ENCODE measurements at places on chromosomes 1 and 21.

DNA sequence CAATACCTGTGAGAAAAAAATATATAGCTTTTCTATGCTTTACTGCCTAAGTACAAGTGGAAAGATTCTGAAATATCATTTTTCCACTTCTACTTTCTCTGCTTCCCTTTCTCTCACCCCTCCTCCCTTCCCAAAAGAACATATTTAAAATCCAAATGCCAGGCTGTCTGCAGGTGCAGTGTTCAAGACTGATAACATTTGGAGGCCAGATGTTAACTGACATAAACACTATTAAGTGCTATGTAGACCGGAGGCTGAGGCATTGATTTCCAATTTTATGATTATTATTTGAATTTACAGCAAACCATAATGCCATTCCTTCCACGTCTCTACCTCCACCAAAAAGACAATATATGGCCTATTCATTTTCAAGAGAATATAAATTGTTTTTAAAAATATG is 296.9 kb upstream of the SGIP1 start:
- no peak for DNase-seq

DNA sequence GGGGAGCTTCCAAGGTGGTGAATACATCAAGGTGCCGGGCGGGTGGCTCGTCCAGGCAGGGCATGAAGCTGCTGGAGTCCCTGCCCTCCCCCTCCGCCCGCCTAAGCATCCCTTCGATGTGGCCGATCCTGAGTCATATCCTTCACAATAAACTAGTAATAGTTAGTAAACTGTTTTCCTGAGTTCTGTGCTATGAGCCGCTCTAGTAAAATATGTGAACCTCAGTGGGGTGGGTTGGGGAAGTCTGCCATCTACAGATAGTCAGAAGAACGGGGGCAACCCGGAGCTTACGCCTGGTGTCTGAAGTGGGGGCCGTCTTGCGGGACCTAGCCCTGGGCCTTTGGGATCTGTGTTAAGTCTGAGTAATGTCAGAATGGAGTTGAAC is 21.6 kb downstream of the C2CD2 start:
- no peak for DNase-seq

DNA sequence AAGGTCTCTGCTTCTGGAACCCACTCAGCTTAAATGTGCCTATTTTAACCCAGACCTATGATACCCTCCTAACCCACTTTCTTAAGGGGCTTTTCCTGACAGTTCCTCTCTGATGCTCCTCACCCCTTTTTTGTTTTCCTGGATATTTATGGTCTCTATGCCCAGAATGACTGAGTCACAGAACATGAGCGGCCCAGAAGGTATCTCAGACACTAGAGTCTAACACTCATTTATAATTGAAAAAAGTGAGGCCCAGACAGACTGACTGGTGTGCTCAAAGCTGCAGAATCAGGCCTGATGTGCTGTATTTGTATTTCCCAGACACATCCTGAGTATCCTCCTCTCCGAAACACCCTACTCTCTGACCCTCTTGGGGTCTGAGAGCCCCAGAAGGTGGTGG is 44.0 kb downstream of the LRRC71 start:
- no peak for DNase-seq

DNA sequence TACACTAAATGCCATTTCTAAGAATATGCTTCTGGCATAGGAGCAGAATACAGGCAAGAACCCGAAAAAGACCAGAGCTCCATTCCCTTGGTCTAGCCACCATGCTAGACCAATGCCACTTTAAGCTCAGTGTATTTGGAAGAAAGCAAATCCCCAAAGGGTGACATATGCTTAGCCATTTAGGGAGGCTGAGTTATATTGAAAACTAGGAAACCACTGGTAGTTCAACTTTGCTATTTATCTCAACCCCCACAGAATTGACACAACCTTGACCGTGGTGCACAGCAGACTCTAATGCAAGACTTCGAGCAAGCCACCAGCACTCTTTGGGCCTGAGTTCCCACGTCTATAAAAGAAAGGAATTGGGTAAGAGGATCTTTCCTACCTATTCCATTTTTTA is 167.9 kb downstream of the ADSS2 start:
- DNase-seq, result no peak

DNA sequence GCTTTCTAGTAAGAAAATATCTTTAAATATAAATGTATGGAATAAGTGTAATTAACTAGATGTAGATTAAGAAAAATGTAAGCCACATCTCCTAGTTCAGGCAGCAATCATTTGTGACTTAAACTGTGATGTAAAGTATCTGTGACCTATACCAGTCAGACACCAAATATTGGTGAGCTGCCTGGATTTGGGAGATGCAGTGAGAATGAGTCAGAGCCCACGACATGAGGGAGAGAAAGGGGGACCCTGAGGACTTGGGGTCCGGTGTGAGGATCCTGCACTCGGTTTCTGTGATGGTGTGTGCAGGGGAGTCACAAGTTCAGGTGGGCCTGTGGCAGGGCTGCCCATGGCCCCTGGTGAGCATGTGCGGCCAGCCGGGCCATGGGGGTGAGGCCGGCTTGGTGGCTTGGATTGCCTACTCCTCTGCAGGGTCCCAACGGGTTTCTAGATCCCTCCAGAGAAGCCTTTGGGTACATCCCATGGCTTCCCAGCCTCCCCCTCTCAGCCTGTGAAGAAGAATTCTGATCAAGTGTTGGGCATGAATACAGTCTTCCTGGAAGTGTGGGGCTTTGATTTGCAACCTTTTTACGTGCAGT is 19.0 kb upstream of the ABCG1 start:
- no peak for DNase-seq

DNA sequence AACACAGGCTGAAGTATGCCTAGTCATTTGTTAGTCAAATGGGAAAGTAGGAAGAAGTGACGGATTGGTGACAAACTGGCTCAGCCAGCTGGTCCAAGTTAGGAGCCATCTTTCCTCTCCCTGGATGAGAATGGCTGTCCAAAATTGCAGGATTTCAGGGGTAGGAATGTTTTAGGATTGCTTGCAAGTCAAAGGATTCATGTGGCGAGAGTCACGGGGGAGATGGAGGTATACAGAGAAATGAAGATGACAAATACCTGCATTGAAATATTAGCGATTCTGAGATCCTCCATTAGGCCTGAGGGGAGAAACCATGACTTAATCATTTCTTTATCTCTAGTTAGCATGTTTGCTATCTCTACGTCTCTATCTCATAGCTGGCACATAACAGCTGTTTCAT is 41.8 kb upstream of the PIGC start:
- no peak for DNase-seq

DNA sequence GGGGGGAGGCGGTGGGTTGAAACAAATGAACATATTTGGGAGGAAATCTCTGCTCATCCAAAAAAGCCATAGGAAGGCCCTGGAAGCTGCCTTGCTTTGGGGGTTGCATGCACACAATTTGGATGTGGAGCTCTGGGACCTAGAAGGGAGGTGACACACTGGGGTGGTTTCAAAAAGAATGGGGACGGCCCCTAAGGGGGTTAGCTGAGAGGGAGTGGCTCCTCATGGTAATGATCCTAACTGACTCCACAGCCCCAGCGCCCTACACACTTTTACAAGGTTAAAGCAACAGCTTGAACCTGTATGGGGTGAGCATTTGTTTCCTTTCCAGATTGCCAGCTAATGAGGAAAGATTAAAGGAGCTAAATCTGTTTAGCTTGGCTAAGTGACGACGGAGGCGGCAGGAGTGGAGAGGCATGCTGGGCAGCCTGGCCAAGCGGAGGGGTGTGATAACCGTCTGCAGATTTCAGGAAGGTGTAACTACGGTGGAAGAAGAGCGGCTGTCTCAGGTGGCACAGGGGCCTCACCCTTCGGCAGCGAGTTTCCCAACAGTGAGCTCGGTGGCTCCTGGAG is 107.3 kb downstream of the RNF220 start:
- no peak for DNase-seq

DNA sequence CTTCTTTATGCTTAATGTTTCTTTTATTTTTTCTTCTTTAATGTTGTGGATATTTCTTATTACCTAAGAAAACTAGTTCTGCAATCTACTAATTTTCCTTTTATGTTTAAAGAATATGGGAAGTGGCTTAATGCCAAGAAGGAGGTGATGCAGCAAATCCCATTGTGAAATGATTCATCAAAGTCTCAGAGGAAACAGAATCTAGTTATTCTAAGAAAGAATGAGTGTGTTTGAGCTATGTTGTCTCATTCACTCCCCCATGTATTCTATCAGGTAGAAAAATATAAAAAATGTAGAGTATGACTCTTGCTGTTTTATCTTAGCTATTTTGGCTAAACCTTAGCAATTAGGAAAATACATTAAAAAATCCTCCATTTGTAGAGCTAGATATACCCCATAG is 659.9 kb upstream of the RGS18 start:
- no peak for DNase-seq

DNA sequence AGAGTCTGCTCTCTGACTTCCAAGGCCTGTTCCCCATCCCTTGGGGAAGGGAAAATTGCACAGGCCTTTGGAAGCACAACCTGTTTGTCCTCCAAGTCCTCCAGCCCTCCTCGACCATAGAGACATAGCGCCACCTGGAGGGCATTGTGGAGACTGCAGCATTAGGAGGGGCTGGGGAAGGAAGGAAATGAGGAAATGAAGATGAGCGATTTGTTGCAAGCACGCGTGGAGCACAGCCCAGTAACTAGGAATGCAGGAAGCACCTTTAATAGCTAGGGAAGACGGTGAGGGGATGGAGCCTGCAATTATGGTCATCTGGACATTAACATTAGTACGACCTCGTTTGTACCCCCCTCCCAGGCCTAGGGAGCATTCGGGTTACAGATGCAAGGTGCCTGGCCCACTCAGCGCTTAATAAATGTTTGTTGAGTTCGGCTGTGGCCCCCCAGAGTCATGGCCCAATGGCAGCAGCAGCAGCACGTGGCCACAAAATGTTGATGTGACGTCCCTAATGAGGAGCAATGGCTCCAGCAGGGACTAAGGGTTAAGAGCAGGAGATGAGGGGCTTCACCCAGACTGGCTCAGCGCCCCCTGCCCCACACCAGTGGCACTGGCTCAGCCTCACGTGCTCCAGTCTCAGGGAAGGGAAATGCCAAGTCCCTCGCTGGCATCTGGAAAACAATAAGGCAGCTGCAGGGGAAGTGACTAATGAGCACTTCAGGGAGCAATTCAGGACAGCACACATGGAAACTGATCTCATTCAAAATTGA is 8.0 kb upstream of the CAMK2N1 start:
- peak; percentile 70 for DNase-seq

GRCh38 chr1:23475134-23475628 is 8.8 kb downstream of the ASAP3 start:
- DNase-seq, result no peak

DNA sequence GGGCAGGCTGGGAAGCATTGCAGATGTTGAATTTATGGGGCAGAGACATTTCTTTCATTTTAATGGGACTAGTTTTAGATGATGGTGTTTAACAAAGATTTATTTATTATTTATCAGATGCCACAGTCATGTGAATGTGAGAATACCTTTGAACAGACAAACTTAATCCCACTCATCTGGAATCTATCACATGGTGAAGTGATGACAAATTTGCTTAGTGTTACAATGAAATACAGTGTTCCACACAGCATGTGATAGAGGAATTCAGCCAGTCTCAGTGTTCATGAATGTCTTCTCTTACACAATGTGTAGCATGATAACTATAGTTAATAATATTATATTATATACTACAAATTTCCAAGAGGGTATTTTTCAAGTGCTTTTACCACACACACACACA is 1361.7 kb upstream of the B3GALT2 start:
- no peak for DNase-seq

DNA sequence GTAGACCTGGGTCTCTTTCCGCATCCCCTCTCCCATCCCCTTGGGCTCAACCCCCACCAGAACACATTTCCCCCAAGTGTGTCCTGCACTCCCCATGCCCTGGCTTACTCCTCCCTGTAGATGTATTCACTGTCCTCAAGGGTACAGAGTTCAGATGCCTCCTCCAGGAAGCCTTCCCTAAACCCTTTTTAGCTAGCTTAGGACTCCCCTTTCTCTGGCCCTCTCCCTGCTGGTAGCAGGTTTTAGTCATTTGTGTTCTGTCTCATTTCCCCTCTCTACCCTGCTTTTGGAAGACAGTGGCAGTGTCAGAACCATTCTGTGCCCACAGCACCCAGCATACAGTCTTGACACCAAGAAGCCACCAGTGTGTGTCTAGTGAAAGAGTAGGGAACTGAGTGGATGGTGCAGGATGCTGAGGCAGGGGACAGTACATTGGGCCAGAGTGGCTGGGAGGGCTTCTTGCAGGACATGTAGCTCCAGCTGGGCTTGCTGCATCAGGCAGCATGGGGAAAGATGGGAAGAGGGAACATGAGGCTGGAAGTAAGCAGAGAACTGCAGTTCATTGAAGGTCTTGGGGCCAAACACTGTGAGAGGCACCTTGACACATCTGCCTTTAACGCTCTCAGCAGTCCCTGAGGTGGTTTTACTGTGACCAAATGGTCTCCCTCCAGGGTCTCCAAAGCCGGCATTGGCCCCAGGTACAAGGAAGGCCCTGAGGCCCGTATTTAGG is 2.5 kb downstream of the FOXO6 start:
- DNase-seq, result no peak

DNA sequence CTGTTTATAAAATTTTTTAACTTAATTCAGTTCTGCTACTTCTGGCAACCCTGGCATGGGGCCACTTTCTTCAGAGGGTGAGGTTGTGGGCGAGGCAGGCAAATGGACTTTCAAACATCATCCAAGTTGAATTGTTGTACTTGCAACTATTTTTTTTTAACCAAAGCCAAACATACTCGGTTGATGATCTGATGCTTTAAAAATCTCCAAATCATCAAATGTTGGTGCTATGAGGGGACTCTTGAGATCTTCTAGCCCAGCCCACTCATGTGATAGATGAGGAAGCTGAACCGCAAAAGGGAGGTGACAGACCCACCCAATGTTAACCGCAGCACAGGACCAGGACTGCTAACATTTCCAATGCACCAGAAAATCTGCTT is 6.7 kb downstream of the SLC1A7 start:
- DNase-seq, result no peak

DNA sequence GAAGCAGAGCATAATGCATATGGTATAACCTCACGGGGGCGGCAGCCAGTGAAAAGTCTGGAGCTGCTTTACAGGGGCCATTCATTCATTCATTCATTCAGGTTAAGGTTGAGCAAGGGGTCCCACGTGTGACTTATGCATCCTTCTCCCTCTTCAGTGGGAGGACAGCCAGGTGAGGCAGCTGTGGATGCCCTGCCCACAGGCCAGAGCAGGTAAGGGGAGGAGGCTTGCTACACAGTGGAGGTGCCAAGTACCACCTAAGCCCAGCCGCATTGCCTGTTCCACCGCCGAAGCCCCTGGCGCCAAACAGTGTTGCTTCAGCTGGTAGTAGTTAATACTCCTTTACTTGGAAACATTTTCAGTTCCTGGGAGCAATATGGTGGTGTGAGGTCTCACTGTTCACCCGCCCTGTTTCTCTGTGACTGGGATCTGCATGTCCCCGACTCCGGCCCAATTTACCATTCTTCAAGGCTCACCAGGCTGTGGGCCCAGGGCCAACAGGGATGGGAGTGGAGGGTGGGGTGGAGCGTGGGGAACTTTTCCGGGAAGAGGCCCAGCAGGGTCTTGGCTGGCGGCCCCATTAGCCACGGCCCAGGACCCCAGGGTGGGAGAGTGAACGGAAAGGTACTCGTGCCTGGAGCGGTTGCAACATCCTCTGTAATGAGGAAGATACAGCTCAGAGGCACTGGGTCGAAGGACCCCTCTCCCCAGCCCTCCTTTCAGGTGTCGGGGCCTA is 722 bp upstream of the PODN start:
- DNase-seq, result no peak

Data from activated CD4-positive, CD25-positive, alpha-beta regulatory T cell treated with anti-CD3 and anti-CD28 coated beads, Interleukin-2, amount 50 U/mL, for 16 hours (primary cell).